ENCODE measurements at places on chromosomes 12 and 14.

DNA sequence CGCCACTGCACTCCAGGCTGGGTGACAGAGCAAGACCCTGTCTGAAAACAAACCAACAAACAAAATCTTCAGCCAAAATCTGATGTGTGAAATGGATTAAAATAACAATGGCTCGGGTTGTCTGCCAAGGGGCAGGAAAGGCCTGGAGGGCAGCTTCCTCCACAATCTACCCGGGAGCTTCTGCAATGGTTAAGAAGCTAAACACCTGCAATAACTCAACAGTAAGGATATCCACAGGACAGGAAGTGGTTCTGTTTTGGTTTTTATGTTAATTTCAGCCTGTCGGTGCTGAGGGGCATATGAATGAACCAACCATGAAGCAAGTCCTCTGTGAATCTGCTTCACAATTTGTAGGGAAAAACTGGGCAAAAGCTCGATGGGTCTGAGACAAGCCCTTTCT is 34.4 kb downstream of the RAD52 start:
- no peak for DNase-seq

GRCh38 chr14:31545328-31545727 is 15.9 kb upstream of the NUBPL start:
- DNase-seq, result no peak

GRCh38 chr14:101726295-101726953 is 35.1 kb upstream of the PPP2R5C start:
- no peak for DNase-seq

- no peak for DNase-seq
These were observed 74.3 kb upstream of the OTX2 start for GRCh38 chr14:56884617-56885016.

GRCh38 chr12:88746386-88746785 is 166.1 kb upstream of the KITLG start:
- DNase-seq, result no peak

DNA sequence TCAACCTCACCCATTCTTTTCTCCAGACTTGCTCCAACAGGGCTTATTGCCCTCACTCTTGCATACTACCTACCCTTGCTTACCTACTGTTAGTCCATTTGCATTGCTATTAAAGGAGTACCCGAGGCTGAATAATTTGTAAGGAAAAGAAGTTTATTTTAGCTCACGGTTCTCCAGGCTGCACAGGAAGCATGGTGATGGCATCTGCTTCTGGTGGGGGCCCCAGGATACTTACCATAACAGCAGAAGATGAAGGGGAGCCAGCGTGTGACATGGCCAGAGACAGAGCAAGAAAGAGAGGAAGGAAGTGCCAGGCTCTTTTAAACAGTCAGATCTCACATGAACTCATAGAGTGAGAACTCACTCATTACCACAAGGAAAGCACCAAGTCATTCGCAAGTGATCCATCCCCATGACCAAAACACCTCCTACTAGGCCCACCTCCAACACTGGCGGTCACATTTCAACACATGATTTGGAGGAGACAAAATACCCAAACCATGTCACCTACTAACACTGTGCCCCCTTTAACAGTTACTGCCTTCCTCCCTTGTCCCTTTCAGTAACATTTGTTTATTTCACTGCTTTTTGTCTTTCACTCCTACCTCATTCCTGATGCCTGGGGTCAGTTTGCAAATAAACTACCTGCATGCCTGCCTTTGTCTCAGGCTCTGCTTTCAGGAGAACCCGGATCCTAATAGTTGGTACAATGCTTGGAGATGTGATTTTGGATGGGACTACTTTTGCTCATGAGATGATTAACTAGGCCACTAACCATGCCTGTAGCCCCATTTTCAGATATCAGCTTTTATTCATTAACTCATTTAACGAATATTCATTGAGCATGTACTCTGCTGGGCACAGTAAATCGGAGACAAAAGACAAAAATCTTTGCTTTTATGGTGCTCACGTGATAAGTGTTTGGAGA is 41.6 kb upstream of the CSRP2 start:
- DNase-seq, result no peak

DNA sequence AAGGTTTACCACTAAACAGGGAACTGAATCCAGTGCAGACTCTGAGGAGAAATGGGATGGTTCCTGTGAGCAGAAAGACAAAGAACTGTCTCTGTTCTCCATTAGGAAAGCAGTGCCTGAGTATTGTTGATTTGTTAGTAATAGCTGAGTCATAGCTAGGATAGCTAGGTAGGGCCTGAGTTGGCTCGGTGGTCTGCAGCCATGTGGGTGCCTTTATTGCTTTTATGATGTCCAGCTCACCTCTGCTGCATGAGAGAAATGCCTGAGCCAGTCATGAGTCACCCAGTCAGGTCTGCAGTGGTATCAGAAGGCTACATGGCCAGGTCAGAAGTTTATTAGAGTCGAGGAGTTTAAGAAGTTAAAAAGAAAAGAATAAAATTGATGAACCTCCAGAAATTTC is 24.2 kb downstream of the TRHDE start:
- DNase-seq, result peak; percentile 45

DNA sequence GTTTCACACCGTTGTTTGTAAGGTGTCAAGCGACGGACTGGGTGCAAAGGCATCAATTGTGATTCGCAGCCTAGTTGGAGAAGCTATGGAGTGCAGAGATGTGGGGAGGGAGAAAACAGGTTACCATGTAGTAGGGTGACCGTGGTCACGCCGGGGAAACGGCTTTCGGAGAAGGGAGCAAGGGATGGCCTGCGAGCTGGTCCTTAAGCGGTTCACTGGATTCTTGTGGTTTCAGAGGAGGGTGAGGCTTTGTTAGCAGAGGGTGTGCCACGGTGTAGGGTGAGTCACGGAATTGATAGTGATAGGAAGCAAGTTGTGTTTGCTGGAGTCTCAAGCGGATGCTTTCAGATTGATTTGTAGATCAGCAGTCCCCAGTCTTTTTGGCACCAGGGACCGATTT is 2.3 kb downstream of the PIWIL1 start:
- DNase-seq, result no peak

- no peak for DNase-seq
These were observed 153.4 kb downstream of the DPF3 start for GRCh38 chr14:72740504-72740961.

GRCh38 chr12:84772281-84772680 is 140.3 kb downstream of the SLC6A15 start:
- no peak for DNase-seq

GRCh38 chr12:66258011-66258410 is 44.3 kb upstream of the HELB start:
- DNase-seq, result no peak

- DNase-seq, result peak; percentile 45
These were observed 235.2 kb upstream of the CRY1 start for GRCh38 chr12:107328442-107329133.

DNA sequence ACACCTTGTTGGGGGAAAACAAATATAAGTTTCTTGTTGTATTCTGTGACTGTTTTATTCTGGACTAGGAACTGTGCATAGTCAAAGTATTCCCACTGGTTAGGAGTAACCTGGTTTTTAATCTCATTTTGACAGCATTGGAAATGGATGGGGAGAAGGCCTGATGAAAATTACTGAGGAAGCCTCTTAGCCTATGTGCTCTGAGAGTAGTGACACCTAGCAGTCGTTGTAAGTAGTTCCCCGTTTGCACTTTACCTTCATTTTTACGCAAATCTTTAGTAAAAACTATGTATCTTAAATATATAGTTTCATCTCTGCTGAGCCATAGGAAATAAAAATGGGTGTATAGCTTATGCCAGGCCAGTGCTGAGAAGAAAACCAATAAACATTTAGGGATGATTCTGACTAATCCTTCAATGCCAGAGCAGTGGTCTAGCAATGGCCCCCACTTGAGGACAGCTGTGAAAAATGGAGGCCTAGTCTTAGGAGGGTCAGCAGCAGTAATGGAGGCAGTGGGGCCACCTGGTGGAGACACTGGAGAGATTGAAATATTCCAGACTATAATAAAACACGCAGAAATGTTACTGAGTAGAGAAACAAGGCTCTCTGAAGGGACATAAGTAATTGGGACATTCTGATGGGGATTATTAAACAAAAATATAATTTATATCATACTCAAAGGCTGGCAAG is 133.2 kb upstream of the NOVA1 start:
- peak; percentile 33 for DNase-seq

GRCh38 chr14:32602699-32603098 is 273.6 kb downstream of the AKAP6 start:
- DNase-seq, result no peak

Data from mesenchymal stem cell (in vitro differentiated cells and primary cell).